ENCODE measurements at places on chromosomes 1 and 21. TPM values are rescaled to one million over a fixed set of nuclear protein-coding genes. Genes with fewer than 3 reads are reported as not detected.

Gene C1orf74
- 6.9 TPM for total RNA-seq

Gene MASP2
- total RNA-seq: 0.09 TPM

GRCh38 chr1:68213843-68214242 is 18.5 kb downstream of the WLS start:
- H3K27ac ChIP-seq: no peak overlapping the region
- H3K27me3 ChIP-seq: no peaks in the 10 kb centered on the region
- H3K36me3 ChIP-seq: no peaks in the 10 kb centered on the region
- no peak overlapping the region for H3K4me3 ChIP-seq
- peaks cover 81% of the 10 kb centered on the region for H3K4me1 ChIP-seq
- DNase-seq: no peak

GRCh38 chr1:115429241-115429640 is 91.2 kb upstream of the NGF start:
- no peak overlapping the region for H3K4me3 ChIP-seq
- H3K36me3 ChIP-seq: no peaks in the 10 kb centered on the region
- H3K27ac ChIP-seq: no peak overlapping the region
- no peaks in the 10 kb centered on the region for H3K4me1 ChIP-seq

DNA sequence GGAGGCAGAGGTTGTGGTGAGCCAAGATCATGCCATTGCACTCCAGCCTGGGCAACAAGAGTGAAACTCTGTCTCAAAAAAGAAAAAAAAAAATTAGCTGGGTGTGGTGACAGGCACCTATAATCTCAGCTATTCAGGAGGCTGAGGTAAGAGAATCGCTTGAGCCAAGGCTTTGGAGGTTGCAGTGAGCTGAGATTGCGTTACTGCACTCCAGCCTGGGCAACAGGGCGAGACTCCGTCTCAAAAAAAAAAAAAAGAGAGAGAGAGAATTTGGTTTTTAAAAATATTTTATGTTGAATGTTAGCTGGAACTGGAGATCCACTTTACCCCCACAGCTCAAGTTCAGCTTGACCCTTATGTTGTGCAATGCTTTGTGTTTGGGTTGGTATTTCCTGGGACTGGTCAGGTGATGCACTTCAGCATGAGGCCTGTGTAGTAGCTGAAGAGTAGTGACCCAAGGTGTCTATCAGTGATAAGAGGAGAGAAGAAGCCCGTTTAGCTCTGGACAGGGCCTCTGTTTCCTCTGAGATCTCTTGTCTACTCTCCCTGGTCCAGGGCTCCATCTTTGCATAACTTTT is 36.8 kb upstream of the MACF1 start:
- no peaks in the 10 kb centered on the region for H3K36me3 ChIP-seq
- no peak overlapping the region for H3K4me3 ChIP-seq
- H3K4me1 ChIP-seq: peaks cover 77% of the 10 kb centered on the region
- DNase-seq: no peak
- no peaks in the 10 kb centered on the region for H3K27me3 ChIP-seq

Measured in neural progenitor cell (in vitro differentiated cells).